Smooth muscle cell of the umbilical artery (primary cell): ENCODE measurements at places on chromosomes 11 and 22. TPM values are rescaled to one million over a fixed set of nuclear protein-coding genes. Genes with fewer than 3 reads are reported as not detected.

MS4A4E gene
- not detected in 2 replicates for total RNA-seq

IGLL1 gene
- total RNA-seq, result not detected in 2 replicates

DCHS1 gene
- total RNA-seq, result 4.4 and 10.4 TPM in 2 replicates

CKAP5 gene
- 55.8 and 109 TPM in 2 replicates for total RNA-seq

RAB38 gene
- total RNA-seq, result 1.5 and 2.9 TPM in 2 replicates

INS gene
- total RNA-seq, result not detected in 2 replicates

RTN4R gene
- 0.59 and 0.97 TPM in 2 replicates for total RNA-seq

ST14 gene
- total RNA-seq, result not detected in 2 replicates

TMEM25 gene
- total RNA-seq, result 23.2 and 40.3 TPM in 2 replicates
